ENCODE measurements at places on chromosomes 12 and 14.

- DNase-seq = no peak
Measured at GRCh38 chr14:71142375-71143038, 235.2 kb downstream of the PCNX1 start.

DNA sequence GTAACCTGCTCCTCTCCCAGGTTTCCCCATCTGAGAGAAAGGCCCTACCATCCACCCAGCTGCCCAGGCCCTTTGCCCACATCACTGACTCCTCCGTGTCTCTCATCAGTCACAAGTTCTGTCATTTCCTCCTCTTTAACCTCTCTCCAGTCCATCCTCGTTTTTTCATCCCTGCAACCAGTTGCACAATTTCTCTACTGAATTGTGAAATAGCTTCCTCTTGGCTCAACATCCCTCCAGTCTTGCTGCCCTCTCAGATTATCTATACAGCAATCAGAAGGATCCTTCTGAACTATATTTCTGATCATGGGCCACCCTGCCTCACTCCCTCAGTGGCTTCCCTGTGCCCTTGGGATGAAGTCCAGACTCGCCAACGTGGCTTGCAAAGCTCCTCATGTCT lies 6.8 kb downstream of the FAM161B start:
- no peak for DNase-seq

DNA sequence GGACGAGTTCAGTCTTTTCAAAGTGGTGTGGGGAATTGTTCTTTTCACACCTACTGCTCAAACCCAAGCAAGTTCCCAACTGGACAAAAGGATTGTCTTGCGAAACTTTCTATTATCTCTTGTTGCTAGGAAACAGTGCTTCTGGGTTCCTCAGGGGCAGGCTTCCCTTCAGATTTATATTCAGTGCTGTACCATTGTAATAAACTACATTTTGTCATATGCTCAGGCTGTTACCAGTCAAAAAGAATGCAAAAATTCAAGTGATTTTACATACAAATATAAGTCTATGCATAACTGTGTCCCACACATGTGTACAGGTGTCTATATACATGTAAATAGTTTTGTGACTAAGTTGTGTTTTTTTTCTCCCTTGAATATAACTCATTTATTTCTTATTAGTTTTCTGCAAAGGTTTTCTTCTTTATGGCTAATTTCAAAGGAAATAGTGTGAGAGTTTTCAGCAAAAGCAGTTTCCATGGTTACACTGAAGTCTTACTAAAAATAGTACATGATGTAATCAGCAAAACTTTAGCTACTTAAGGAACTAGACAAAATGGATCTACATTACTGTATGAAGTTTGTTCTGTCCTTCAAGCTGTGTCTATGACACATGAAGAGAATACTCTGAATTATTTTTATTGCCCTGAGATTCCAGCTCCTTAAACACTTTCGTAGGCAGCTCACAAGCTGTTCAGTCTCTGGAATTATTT lies 430.2 kb upstream of the TMPO start:
- DNase-seq = peak; percentile 70

GRCh38 chr12:67710582-67710981 lies 62.0 kb downstream of the DYRK2 start:
- DNase-seq = no peak

DNA sequence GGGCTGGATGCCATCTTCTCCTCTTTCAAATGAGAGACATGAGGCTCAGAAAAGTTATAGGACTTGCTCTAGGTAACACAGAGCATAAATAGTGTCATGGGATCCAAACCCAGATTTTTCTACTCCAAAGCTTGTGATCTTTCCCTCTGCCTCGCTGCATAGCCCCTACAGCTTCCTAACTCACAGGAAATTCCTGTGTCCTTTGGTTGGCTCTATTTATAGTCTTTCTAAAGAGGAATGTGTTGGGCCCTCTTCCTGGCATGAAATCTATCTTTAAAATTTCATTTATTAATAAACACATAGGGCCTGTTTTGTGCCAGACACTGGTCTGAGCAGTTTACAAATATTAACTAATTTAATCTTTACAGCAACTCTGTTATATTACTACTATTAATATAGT lies 9.8 kb upstream of the KCNA5 start:
- DNase-seq = no peak

DNA sequence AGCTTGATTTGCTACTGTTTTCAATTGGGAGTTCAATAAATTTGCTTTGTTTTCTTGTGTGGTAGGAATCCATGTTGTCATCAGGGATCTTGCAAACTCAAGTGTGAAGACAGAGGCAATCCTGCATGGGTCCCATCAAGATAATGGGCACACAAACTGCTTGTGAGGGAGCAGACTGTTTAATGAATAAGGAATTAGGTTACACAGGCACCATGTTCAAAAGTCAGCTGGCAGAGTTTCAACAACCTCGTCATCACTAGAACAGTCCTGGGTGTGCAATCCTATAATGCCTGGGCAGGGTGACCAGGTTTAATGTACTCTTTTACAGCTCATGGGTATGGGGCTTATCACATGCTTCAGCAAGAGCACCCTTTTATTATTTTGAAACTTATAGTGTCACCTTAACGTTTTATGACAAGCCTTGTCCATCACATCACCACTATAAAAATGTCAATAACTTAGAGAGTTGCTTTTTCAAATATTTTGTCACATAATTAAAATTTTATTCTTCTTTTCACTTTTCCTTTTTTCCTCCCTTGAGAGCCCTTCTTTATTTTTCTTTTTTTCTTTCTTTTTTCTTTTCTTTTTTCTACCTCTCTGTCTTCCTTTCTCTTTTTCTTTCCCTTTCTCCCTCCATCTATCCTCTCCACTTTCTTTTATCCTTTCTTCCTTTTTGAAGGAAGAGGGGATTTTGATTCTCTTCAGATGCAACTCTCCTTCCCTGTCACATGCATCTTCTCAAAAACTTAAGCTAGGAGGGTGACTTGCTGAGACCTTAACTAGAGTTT lies 252.2 kb upstream of the ATP2B1 start:
- DNase-seq = no peak

- no peak for DNase-seq
Measured at GRCh38 chr14:104314251-104314941, 176.0 kb downstream of the KIF26A start.

DNA sequence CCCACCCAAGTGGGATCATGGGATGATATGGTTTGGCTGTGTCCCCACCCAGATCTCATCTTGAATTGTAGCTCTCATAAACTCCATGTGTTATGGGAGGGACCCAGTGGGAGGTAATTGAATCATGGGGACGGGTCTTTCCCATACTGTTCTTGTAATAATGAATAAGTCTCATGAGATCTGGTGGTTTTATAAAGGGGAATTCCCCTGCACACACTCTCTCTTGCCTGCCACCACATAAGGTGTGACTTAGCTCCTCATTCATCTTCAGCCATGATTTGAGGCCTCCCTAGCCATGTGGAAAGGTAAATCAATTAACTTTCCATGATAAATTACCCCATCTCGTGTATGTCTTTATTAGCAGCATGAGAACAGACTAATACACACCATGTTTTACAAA lies 109.2 kb downstream of the IGF1 start:
- no peak for DNase-seq

- DNase-seq = no peak
Measured at GRCh38 chr12:89731089-89731488, 22.5 kb upstream of the ATP2B1 start.

GRCh38 chr14:60067882-60068281 lies 23.8 kb upstream of the PCNX4 start:
- no peak for DNase-seq
